ENCODE measurements at places on chromosomes 6 and 20.

DNA sequence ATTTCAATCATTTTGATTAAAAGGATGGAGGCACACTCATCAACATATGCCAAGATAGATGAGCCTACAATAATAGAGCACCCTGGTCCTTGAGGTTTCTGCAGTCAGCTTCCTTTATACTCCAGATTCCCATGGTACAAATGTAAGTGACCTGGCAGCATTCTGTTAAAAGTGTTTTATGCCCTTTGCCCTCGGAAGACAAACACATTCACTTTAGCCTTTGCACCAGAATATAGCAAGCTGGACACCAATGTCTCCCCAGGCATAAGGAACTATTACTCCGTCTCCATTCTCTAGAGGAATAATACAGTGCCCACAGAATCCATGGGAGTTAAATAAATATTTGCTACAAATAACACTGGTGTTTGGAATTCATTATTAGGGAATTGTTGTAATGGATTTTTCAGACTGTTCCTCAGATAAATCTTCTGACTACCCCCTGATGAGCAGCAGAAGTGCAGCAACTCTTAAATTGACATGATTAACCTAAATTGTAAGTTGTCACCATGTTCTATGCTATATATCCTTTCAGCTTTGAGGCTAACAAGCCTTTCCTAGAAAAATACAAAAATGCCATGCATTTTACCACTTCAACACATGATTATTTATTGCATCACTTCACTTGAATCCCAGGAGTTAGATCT, 340.2 kb downstream of the TBC1D32 start:
- DNase-seq, result no peak

- DNase-seq, result no peak
Observed at GRCh38 chr6:138012682-138013081, 94.5 kb downstream of the PERP start.

- DNase-seq, result no peak
Observed at GRCh38 chr20:55561259-55561658, 444.1 kb downstream of the CBLN4 start.

- no peak for DNase-seq
Observed at GRCh38 chr6:54920628-54921027, 74.1 kb downstream of the FAM83B start.

GRCh38 chr6:42099340-42100028, 42.9 kb downstream of the C6orf132 start:
- DNase-seq, result no peak

DNA sequence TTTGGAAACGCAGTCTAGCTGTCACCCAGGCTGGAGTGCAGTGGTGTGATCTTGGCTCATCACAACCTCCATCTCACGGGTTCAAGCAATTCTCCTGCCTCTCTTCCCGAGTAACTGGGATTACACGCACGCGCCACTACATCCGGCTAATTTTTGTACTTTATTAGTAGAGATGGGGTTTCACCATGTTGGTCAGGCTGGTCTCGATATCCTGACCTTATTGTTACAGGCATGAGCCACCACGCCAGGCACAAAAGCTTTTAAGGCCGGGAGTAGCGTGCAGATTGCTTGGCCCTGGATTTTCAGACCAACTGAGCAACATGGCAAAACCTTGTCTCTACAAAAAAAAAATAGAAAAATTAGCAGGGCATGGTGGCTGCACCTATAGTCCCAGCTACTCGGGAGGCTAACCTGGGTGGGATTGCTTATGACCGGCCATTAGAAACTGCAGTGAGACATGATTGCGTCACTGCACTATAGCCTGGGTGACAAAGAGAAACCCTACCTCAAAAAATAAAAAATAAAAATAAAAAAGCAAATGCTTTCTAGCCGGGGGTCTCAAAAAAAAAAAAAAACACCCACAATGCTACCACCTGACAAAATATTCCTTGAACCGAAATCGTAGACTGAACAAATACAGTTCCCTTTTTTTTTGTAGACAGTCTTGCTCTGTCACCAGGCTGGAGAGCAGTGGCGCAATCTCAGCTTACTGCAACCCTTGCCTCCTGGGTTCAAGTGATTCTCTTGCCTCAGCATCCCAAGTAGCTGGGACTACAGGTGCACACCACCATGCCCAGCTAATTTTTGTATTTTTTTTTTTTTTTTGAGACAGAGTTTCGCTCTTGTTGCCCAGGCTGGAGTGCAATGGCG, 15.0 kb downstream of the RBM39 start:
- no peak for DNase-seq

DNA sequence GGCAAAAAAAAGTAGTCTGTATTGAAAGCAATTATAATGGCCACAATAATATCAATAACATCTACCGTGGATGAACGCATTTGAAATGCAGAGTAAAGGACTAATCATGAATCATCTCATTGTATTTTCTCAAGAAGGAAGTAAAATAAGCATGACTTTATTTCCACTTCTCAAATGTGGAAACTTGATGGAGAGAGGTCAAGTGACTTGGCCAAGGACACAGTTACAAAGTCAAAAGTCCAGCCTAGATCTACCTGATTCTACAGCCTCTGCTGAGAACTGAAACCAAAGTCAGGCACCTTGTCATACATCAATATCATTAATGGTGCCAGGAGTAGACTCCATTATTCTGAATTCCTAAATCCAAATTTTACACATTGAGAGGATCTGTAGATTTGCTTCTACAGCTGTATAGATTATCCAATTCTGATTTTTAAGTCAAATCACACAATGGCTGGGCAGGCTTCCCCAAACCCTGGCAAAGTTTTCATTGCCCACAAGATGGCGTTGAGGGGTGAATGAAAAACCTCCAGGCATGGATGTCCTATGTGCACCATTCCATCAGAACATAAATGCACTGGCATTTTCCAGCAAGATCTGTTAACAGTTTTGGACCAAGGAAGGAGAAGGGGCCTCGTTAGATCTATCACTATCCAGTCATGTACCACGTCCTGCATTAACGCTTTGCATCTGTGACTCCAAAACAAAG, 423.1 kb downstream of the MAFB start:
- DNase-seq, result no peak

DNA sequence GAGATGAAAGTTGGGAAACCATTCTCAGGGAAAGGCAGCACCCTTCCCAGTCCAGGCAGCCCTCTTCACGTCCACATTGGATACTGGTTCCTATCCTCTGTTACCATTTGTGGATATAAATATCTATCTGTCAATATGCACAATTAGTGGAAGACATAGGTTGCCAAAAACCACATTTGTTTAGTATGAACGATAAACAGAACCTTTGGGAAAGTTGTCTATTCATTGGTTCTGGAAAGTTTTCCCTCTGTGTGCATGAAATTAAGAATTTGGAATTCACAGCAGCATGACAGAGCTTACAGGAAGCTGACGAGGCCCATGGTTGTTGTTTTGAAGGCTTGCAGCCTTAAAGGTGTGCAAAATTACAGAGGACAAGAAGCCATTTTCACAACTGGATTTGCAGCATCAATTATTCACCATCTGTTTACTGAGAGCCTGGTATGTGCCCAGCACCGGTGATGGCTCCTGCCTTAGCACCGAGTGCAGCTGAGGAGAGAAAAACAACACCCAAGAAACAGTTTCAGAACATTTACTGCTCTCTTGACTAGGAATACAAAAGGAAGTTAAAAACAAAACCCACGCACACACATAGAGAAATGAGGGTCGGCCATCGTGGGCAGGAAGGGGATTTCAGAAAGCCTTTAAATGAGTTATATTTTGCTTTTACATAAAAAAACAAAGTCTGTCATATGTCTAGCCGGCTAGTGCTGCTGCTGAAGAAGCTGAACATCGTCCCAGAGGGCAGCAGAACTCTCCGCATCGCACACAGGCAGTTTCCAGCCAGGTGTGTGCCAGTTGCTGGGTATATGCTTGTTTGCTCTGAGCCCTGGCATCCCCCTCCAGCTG, 319.6 kb downstream of the FARS2 start:
- no peak for DNase-seq

GRCh38 chr6:119609865-119610264, 260.3 kb upstream of the MAN1A1 start:
- DNase-seq, result no peak

DNA sequence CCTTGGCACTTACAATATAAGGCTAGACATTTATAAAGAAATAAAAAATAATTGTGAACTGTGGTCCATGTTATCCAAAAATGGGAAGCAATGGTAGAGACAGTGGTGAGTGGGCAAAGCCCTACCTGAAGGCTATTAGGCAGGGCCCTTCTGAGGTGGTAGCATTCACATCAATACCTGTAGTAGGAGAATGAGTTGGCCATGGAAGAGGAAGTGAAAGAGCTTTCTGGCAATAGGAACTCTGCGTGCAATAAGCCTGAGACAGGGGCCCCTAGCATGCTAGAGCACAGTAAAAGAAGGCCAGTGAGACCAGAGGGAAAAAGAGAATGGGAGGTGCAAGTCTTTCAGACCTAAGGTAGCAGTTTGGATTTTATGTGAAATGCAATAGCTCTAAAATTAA, 754.5 kb downstream of the PTPRT start:
- DNase-seq, result no peak

- DNase-seq, result no peak
Observed at GRCh38 chr6:107582086-107582485, 92.2 kb downstream of the SOBP start.

- DNase-seq, result no peak
Observed at GRCh38 chr20:23142162-23143050, 56.3 kb upstream of the CD93 start.

DNA sequence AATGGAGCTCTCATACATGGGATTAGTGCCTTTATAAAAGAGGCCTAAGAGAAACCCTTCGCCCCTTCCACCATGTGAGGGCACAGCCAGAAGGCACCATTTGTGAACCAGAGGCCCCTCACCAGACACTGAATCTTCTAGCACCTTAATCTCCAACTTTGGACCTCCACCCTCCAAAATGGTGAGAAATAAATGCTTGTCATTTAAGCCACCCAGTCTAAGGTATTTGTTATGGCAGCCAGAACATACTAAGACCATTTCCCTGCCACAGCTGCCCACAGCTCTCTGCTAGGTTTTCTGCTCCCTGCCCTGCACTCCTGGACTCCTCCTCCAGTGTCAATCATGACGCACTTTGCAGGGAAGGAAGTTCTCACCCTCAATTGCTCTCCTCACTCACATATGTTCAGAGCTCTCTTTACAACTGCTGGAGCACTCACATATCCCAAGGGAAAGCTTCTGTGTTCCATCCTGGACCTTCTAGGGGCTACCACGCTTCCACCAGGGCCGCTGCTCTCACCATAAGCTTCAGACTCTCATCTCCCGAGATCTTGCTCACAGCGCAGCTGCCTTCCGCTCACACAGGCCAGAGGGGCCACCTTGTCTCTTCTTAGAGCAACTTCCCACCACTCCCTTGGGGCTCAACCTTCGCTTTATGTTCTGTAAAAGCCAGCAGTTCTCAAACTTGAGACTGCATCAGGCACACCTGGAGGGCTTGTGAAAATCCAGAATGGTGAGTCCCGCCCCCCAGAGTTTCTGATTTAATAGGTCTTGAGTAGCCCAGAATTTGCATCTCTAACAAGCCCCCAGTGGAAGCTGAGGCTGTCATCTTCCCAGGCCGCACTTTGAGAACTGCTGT, 1.6 kb upstream of the LY86 start:
- no peak for DNase-seq

- no peak for DNase-seq
Observed at GRCh38 chr6:157597461-157598312, 216.7 kb downstream of the ZDHHC14 start.

GRCh38 chr6:161835500-161836215, 561.8 kb upstream of the AGPAT4 start:
- no peak for DNase-seq

- DNase-seq, result no peak
Observed at GRCh38 chr20:3164763-3165410, 5.2 kb upstream of the FASTKD5 start.

GRCh38 chr6:87881342-87881895, 166.2 kb upstream of the SPACA1 start:
- no peak for DNase-seq

GRCh38 chr20:4038676-4039370, 23.5 kb upstream of the RNF24 start:
- DNase-seq, result no peak

GRCh38 chr20:46742669-46743045, 33.2 kb downstream of the SLC2A10 start:
- DNase-seq, result no peak

- no peak for DNase-seq
Observed at GRCh38 chr6:34746104-34746846, 11.0 kb upstream of the SNRPC start.

GRCh38 chr20:39775110-39775509, 813.0 kb downstream of the DHX35 start:
- peak; percentile 4 for DNase-seq

DNA sequence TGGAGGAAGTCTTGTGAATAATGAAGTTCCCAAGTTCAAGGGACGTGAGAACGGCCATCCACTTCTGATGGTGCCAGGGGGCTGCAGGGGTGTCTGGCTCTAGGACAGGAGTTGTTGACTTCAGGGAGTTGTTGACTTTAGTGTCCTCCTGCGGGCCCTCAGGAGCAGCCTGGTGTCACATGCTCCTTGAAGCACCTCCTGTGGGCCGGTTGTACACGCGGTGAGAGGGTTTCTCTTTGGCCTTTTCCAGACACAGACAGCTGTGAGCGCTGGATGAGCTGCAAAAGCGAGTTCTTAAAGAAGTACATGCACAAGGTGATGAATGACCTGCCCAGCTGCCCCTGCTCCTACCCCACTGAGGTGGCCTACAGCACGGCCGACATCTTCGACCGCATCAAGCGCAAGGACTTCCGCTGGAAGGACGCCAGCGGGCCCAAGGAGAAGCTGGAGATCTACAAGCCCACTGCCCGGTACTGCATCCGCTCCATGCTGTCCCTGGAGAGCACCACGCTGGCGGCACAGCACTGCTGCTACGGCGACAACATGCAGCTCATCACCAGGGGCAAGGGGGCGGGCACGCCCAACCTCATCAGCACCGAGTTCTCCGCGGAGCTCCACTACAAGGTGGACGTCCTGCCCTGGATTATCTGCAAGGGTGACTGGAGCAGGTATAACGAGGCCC, 77.8 kb downstream of the ISM1 start:
- no peak for DNase-seq

GRCh38 chr6:11514672-11515071, 22.9 kb upstream of the TMEM170B start:
- no peak for DNase-seq

DNA sequence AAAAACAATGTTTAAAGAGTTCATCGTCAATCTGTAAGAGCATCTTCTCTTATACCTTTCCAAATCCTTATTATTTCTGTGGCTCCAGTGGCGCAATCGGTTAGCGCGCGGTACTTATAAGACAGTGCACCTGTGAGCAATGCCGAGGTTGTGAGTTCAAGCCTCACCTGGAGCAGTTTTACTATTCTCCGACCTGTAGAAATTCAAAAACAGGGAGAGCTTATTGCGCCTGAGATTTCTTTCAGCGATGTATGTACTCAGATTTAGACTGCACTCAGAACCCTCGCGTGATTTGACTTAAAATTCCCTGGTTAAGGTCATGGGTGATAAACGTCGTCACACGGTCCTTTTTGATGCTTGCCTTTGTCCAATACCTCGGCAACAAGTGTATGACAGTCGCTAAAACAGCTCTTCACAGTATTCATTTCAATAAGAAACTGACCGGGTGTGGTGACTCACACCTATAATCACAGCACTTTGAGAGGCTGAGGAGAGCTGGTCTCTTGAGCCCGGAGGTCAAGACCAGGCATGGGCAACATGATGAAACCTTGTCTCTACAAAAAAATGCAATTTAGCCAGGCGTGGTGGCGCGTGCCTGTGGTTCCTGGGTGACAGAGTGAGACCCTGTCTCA, 11.9 kb downstream of the GPX5 start:
- no peak for DNase-seq

Data from esophagus squamous epithelium (tissue), 5 donors.